ENCODE measurements at places on chromosomes 11 and 22. TPM values are rescaled to one million over a fixed set of nuclear protein-coding genes. Genes with fewer than 3 reads are reported as not detected.

GRCh38 chr11:125356797-125357196 lies 139.3 kb downstream of the FEZ1 start:
- no peaks in the 10 kb centered on the region for H3K36me3 ChIP-seq
- H3K27ac ChIP-seq = no peak overlapping the region
- no peaks in the 10 kb centered on the region for H3K27me3 ChIP-seq
- no peak for DNase-seq
- no peak overlapping the region for H3K4me3 ChIP-seq

GRCh38 chr11:121389651-121390050 lies 62.5 kb upstream of the SORL1 start:
- no peak overlapping the region for H3K27ac ChIP-seq
- H3K36me3 ChIP-seq = no peaks in the 10 kb centered on the region
- peak; percentile 23 for DNase-seq
- peaks cover 3% of the 10 kb centered on the region for H3K27me3 ChIP-seq
- H3K4me1 ChIP-seq = no peaks in the 10 kb centered on the region

DNA sequence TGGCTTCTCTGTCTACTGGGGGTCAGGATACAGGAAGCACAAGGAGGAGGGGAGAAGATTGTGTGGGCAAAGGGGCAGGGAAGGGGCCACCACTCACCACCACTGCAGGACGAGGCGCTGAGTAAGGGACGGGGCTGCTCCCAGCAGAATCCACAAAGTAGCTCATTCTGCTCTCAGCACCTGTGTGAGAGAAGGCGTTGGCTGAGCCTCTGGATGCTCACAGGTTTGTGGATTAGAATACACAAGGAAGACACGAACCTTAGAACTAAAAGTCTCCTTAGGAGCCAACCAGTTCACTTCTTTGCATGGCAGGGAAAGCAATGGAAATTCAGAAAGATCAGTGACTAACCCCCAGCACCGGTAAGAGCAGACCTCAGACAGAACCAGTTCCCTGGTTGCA lies 14.4 kb downstream of the ETS1 start:
- H3K4me1 ChIP-seq = peaks cover 22% of the 10 kb centered on the region
- no peaks in the 10 kb centered on the region for H3K27me3 ChIP-seq
- no peak overlapping the region for H3K27ac ChIP-seq
- DNase-seq = no peak
- H3K4me3 ChIP-seq = no peak overlapping the region

- no peaks in the 10 kb centered on the region for H3K27me3 ChIP-seq
- no peak overlapping the region for H3K4me3 ChIP-seq
- H3K4me1 ChIP-seq = no peaks in the 10 kb centered on the region
- H3K27ac ChIP-seq = no peak overlapping the region
- no peaks in the 10 kb centered on the region for H3K36me3 ChIP-seq
- no peak for DNase-seq
Observed at GRCh38 chr22:22616636-22617035, 27.8 kb upstream of the GGTLC2 start.

DNA sequence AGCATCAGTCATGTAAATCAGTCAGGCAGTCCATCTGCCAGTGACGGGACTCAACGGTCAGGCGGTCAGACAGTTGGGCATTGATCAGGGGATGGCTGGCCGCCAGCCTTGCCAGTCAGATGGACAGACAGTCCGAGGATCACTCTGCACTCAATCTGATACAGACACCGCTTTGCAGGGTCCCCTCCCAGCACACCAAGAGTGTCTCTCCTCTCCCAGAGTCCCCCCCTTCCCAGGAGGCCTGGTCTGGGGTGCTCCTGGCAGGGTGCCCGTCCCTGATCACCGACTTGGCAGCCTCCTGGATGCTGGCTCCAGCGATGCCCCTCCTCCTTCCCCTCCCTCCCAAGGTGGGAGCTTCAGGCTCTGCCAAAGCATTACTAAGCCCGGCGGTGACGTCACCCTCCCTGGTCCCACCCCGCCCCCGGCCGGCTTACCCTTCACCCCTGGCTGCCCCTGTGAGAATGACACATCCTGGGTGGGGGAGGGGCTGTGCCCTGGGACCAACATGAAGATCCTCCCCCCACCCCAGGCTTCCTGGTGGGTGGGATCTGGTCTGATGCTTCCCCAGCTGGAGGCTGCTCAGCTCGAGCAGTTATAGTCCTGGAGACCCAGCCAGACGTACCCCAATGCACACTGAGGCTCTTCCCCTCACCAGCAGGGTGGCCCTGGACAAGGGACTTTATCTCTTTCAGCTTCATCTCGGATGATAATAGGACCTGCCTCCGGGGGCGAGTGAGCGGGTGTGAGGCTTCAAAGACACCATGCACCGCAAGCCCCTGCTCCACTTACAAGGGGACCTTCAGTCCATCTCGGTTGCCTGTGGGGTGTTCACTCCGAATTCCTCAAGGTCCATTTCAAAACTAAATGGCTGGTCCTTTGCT lies 69.2 kb downstream of the CD82 start:
- H3K36me3 ChIP-seq = no peaks in the 10 kb centered on the region
- H3K4me1 ChIP-seq = peaks cover 8% of the 10 kb centered on the region
- H3K27me3 ChIP-seq = no peaks in the 10 kb centered on the region
- peak; percentile 78 for DNase-seq
- no peak overlapping the region for H3K4me3 ChIP-seq
- H3K27ac ChIP-seq = no peak overlapping the region

- no peak for DNase-seq
- H3K27ac ChIP-seq = no peak overlapping the region
Observed at GRCh38 chr11:73162196-73162740, 20.1 kb upstream of the FCHSD2 start.

DNA sequence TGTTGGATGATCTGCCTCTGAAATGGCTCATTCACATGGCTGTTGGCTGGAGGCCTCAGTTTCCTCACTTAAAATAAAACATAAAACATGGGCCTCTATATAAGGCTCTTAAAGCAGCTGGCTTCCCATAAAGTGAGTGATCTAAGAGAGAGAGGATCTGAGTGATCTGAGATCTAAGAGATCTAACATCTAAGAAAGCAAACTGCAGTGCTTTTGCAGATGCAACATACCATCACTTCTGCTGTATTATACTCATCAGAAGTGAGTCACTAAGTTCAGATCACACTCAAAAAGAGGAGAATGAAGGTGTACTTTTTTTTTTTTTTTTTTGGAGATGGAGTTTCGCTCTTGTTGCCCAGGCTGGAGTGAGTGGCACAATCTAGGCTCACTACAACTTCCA lies 18.1 kb upstream of the HSPA8 start:
- no peaks in the 10 kb centered on the region for H3K36me3 ChIP-seq
- H3K27ac ChIP-seq = no peak overlapping the region
- no peaks in the 10 kb centered on the region for H3K27me3 ChIP-seq
- DNase-seq = no peak
- H3K4me3 ChIP-seq = no peak overlapping the region

DNA sequence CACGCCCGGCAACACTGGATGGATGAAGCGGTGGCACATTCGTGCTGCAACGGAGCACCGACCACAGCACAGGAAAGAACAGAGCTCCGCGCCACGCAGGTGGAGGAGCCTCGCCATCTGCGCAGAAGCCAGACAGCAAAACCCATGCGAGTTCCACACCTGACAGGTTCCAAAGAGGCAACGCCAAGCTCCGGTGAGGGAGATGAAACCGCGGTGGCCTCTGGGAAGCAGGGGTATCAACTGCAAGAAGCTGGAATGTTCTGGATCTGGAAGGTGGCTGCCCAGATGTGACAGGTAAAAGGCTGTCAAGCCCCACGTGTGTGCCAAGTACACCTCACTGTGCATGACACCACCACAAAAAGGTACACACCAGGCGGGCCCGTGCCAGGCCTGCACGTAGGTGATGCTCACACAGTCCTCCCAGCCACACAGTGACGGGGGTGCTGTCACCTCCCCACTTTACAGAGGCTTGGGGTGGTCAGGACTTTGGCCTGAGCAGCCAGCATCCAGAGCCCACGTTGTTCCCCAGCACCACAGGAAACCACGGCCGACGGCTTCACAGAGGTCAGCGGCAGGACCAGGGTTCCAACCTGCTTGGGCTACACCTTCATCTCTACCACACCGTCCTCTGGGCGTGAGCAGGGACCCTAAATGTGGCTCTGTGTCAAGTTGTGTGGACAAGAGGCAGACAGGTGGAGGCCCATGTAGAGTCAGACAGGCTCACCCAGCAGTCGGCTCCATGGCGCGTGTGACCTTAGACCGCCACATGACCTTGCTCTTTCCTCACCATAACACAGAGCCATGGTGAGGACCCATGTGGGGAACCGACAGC lies 19.7 kb upstream of the EFCAB6 start:
- H3K27ac ChIP-seq = no peak overlapping the region
- no peak for DNase-seq
- H3K4me1 ChIP-seq = no peaks in the 10 kb centered on the region
- H3K27me3 ChIP-seq = no peaks in the 10 kb centered on the region

DNA sequence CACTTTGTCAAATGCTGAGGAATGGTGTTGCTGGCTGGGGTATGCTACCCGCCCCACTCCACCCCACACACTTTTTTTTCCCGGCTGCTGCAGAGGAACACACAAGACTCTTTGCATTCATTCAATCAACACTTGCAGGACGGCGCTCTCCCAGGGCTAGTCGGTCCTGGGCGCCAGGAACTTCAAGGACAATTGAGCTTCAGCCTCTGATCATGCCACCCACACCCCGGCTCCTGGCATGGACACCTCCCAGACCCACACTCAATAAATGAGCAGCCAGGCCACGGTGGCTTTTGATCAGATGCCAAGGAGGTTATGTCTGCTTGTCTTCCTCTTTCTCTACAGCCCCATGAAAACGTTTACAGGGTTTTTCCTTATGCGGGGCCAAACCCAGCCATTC lies 19.8 kb downstream of the TPST2 start:
- no peak for DNase-seq
- H3K27ac ChIP-seq = peak overlapping the region; percentile 17
- H3K36me3 ChIP-seq = no peaks in the 10 kb centered on the region
- H3K27me3 ChIP-seq = no peaks in the 10 kb centered on the region

DNA sequence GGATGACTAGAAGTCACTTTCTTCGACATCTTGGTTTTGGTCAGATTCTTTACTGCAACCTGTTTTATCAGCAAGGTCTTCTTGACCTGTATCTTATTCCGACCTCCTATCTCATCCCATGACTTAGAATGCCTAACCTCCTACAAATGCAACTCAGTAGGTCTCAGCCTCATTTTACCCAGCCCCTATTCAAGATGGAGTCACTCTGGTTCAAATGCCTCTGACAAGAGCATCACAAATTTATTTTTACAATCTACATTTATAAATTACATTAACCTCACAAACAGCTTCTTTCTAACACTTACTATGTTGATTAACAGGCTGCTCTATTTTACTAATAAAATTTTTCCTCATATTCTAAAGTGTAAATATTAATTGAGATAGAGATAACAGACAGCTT lies 867.0 kb upstream of the CNTN5 start:
- H3K27ac ChIP-seq = no peak overlapping the region
- no peak for DNase-seq
- no peak overlapping the region for H3K4me3 ChIP-seq
- H3K4me1 ChIP-seq = no peaks in the 10 kb centered on the region
- no peaks in the 10 kb centered on the region for H3K27me3 ChIP-seq
- H3K36me3 ChIP-seq = no peaks in the 10 kb centered on the region

GRCh38 chr11:118870396-118871343 lies 13.0 kb upstream of the CXCR5 start:
- peaks cover 24% of the 10 kb centered on the region for H3K4me1 ChIP-seq
- H3K4me3 ChIP-seq = no peak overlapping the region
- H3K27ac ChIP-seq = peak overlapping the region; percentile 89
- H3K36me3 ChIP-seq = no peaks in the 10 kb centered on the region
- DNase-seq = no peak

GRCh38 chr22:28771195-28771791 lies 1.2 kb upstream of the CCDC117 start:
- H3K4me3 ChIP-seq = no peak overlapping the region
- H3K27me3 ChIP-seq = no peaks in the 10 kb centered on the region
- H3K27ac ChIP-seq = no peak overlapping the region
- peaks cover 22% of the 10 kb centered on the region for H3K4me1 ChIP-seq

DNA sequence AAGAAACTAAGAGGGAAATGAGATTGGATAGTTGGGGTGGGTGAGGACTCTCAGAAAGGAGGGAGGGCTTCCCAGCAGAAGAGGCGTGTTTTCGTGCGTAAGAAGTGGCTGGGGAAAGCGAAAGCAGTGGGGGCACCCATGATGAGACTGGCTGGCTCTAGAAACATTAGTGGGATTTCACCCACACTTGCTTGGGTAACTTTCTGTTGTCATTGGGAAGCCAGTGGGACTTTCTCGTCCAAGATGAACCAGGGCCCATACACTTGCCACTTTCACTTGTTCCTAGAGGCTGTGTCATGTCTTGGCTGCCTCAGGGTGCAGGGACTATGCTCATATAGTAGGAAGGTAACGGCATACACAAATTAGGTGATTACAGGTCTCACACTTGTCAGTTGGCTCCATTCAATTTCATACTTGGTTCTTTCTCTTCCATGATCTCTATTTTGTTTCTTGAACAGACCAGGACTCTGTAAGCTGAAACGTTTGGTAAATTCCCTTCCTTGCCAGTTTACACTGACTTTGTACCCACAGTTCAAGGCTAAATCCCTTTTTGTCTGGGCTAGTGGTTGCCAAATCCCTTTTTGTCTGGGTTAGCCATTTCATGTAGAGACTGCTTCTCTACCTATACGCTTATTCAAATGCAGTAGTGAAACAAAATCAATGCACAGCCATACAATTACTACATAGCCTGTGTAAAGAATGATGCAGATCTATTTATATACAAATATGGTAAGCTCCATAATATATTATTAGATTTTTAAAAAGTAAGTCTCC lies 42.0 kb upstream of the CXCR5 start:
- no peak overlapping the region for H3K27ac ChIP-seq
- no peaks in the 10 kb centered on the region for H3K4me1 ChIP-seq
- no peaks in the 10 kb centered on the region for H3K27me3 ChIP-seq
- H3K4me3 ChIP-seq = no peak overlapping the region
- no peaks in the 10 kb centered on the region for H3K36me3 ChIP-seq
- no peak for DNase-seq

MPPED2 gene
- 3.1 TPM for total RNA-seq

CHADL gene
- 1.8 TPM for total RNA-seq

CPT1B gene
- total RNA-seq = 8.3 TPM

FBLN1 gene
- total RNA-seq = 119 TPM

DMC1 gene
- total RNA-seq = not detected

PGA5 gene
- not detected for total RNA-seq

MB gene
- total RNA-seq = not detected

Measured in body of pancreas (tissue), 4 donors.